ENCODE measurements at places on chromosomes 11 and 22. TPM values are rescaled to one million over a fixed set of nuclear protein-coding genes. Genes with fewer than 3 reads are reported as not detected.

GRCh38 chr11:105208019-105208418 lies 68.5 kb upstream of the CARD18 start:
- H3K36me3 ChIP-seq = no peaks in the 10 kb centered on the region
- no peak overlapping the region for H3K4me3 ChIP-seq
- H3K27me3 ChIP-seq = no peaks in the 10 kb centered on the region
- H3K4me1 ChIP-seq = no peaks in the 10 kb centered on the region

DNA sequence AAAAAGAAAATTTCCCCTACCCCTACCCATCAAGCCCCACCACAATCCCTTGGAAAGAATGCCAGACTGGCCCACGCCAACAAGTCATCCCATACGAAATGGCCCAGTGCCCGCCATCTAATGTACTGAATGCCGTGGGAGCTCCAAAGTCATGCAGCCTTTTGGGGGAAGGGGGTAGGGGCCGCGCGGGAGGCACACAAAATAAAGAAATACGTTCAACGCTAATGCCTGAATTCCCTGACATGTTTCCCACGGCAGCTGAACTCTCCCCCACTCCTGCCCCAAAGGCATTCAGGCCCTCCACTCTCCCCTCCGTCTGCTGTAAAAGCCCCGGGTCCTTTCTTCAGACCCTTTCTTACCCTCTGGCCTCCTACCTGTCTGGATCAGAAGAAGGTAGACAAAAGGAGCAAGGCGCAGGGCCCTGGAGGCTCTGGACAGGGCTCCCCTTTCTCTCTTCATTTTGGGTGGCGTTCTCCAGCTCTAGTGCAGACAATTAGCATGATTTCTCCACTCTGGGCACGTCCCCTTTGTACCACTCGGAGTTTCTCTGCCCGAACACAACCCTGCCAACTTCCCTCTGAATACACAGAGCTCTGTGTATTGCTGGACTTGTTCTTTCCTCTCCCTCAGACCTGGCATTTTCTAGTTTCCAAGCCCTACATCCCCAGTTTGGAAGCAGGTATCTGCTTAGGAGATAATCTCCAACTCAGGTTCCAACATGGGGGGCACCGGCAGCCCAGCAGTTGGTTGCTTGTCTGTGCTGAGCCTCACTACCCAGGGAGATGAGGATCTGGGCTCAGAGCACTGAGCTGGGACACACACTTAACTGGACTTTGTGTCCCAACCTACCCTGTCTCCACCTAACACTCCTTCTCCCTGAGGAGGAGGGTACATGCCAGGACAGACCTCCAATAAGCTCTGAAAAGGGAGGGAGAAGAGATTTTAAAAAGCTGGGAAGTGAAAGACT lies at the start of gene HEPACAM:
Gene HEPACAM (minus strand): TSS at position 500 of the 967 bp plus-strand sequence. CDS start 41 bp downstream, at position 459.
- H3K4me3 ChIP-seq = no peak within 1 kb of the TSS
- no peaks in the 10 kb centered on the region for H3K36me3 ChIP-seq
- H3K27ac ChIP-seq = no peak within 1 kb of the TSS
- H3K27me3 ChIP-seq = no peaks in the 10 kb centered on the region
- no peaks in the 10 kb centered on the region for H3K4me1 ChIP-seq

Gene ADAMTS8
- total RNA-seq = 47.7 TPM

DNA sequence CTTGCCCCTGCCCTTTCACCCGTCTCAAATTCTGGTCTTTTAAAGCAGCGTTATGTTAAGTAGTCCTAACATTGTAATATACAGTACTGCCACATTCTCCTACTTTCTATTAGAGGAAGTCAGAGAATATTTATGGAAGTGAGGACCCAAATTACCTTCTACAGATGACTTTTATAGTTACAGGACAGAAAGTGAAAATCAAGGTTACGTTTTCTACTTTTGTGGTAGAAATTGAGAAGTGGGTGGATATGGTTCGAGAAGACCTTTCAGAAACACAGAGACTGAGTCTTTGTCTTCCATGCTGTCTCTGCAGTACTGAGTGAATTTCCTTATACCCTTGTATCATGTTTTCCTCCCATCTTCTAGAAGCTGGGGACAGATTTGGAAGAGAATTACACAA lies 17.1 kb downstream of the SC5D start:
- no peak overlapping the region for H3K27ac ChIP-seq
- H3K27me3 ChIP-seq = no peaks in the 10 kb centered on the region
- H3K4me3 ChIP-seq = no peak overlapping the region
- H3K4me1 ChIP-seq = no peaks in the 10 kb centered on the region
- peaks cover 20% of the 10 kb centered on the region for H3K36me3 ChIP-seq
- DNase-seq = no peak

GRCh38 chr22:44686873-44687600 lies 15.0 kb upstream of the PRR5 start:
- peaks cover 18% of the 10 kb centered on the region for H3K4me1 ChIP-seq
- no peaks in the 10 kb centered on the region for H3K36me3 ChIP-seq
- no peaks in the 10 kb centered on the region for H3K27me3 ChIP-seq
- peak; percentile 91 for DNase-seq
- H3K27ac ChIP-seq = no peak overlapping the region

DNA sequence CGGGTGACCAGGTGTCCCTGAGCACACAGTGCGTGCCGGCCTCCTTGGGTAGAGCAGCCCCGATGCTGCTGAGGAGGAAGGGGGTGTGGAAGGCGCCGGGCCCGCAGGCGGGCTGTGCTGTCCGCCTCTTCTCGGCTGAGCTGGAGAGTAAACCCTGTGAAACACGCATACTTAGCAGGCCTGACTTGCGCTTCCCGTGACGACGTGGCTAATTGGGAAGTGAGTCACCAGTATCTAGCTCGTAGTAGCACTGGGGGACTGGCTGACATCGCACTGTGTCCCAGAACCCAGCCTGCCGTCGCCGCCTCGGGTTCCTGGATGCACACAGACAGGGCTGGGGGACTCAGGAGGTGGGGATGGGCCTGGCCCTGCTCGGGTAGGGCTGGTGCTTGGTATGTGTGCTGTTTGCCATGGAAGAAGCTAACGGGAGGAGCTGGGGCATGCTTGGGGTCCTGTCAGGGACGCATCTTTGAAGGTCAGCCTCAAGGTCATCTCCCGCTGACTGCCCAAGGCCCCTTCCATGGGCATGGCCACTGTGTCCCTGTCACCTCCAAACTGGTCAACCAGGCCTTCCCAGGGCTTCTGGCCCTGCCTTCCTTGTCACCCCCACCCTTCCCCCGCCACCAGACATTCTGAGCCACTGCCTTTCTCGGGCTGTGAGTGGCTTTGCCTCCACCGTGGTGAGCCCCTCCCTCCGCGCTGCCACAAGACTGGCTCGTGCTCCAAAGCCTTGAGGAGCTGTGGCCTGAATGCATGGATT lies 1327.0 kb downstream of the BRD1 start:
- no peaks in the 10 kb centered on the region for H3K4me1 ChIP-seq
- no peak overlapping the region for H3K27ac ChIP-seq
- H3K36me3 ChIP-seq = no peaks in the 10 kb centered on the region
- H3K4me3 ChIP-seq = no peak overlapping the region
- no peaks in the 10 kb centered on the region for H3K27me3 ChIP-seq
- DNase-seq = no peak

GRCh38 chr11:65884716-65885092 lies 3.6 kb downstream of the FIBP start:
- no peak overlapping the region for H3K27ac ChIP-seq
- no peaks in the 10 kb centered on the region for H3K27me3 ChIP-seq
- peak; percentile 75 for DNase-seq
- H3K36me3 ChIP-seq = peaks cover 7% of the 10 kb centered on the region

- DNase-seq = no peak
- H3K27ac ChIP-seq = peak overlapping the region; percentile 85
- no peaks in the 10 kb centered on the region for H3K4me1 ChIP-seq
- H3K27me3 ChIP-seq = no peaks in the 10 kb centered on the region
Measured at GRCh38 chr11:66119348-66120133, 49.5 kb downstream of the PACS1 start.
